Immature natural killer cell (primary cell): ENCODE measurements at places on chromosomes 2 and 18.

DNA sequence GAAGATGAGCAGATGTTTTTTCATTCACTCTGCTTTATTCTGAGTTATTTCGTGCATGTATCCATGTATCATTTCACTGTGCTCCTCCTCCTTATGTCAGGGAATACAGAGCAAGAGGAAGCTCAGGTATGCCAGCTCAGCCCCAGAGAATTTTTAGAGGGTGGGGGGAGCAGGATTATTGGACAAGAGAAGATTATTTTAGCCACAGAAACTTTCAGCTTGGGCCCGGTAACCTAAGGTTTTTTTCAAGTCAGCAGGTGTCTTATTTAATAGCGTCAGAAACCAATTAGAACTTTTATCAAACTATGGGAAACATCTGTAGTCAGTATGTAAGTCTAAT is 232.9 kb upstream of the SIX3 start:
- no peak for DNase-seq

GRCh38 chr2:66830881-66831280 is 396.0 kb downstream of the MEIS1 start:
- no peak for DNase-seq

DNA sequence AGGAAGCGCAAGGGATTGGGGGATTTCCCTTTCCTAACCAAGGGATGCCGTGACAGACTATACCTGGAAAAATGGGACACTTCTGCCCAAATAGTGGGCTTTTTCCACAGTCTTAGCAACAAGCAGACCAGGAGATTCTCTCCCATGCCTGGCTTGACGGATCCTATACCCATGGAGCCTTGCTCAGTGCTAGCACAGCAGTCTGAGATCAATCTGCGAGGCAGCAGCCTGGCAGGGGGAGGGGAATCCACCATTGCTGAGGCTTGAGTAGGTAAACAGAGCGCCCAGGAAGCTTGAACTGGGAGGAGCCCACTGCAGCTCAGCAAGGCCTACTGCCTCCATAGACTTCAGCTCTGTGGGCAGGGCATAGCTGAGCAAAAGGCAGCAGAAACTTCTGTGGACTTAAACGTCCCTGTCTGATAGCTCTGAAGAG is 3.2 kb upstream of the PUS10 start:
- DNase-seq: no peak

GRCh38 chr2:111054791-111055691 is 65.7 kb upstream of the BCL2L11 start:
- DNase-seq: peak; percentile 24

GRCh38 chr2:86703704-86704361 is 16.3 kb upstream of the RMND5A start:
- no peak for DNase-seq

GRCh38 chr2:101737478-101738255 is 40.2 kb downstream of the MAP4K4 start:
- DNase-seq: no peak

- DNase-seq: no peak
Observed at GRCh38 chr2:18119883-18120282, 241.4 kb downstream of the KCNS3 start.

- peak; percentile 88 for DNase-seq
Observed at GRCh38 chr2:241148891-241149674, at the start of gene PASK. TSS of gene PASK (minus strand) at chr2:241149472. CDS start at chr2:241143032, 6,440 bp downstream.

DNA sequence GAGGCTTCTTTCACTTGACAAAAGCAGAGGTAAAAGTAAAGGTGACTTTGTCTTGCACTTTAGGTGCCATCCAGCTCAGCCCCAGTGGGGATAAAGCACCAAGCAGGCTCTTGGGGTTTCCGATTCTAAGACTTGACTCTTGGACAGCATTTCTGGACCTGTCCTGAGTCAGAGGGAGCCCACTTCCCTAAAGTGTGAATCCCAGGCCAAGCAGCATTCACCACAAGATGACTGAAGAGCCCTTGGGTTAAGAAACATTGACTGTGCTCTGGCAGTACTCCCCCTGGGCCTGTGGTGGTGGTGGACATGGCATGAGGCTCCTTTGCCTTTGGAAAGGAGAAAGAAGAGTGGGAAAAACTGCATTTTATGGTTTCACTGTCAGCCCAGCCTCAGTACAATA is 638.0 kb upstream of the VRK2 start:
- no peak for DNase-seq

GRCh38 chr2:159091976-159092375 is 123.5 kb downstream of the TANC1 start:
- DNase-seq: no peak

- no peak for DNase-seq
Observed at GRCh38 chr2:64598226-64598625, 55.5 kb downstream of the SERTAD2 start.

GRCh38 chr2:107393516-107393915 is 433.2 kb upstream of the RGPD4 start:
- DNase-seq: no peak

- DNase-seq: no peak
Observed at GRCh38 chr2:108986916-108987510, 2.0 kb downstream of the EDAR start.

GRCh38 chr2:100291152-100291970 is 30.9 kb downstream of the LONRF2 start:
- no peak for DNase-seq

GRCh38 chr2:117411983-117412382 is 402.5 kb upstream of the DDX18 start:
- DNase-seq: no peak

- DNase-seq: no peak
Observed at GRCh38 chr18:58488041-58488440, 140.8 kb downstream of the ALPK2 start.

GRCh38 chr2:226746196-226746800 is 53.3 kb downstream of the IRS1 start:
- no peak for DNase-seq

GRCh38 chr2:41722668-41723369 is 325.0 kb upstream of the PKDCC start:
- no peak for DNase-seq

- peak; percentile 21 for DNase-seq
Observed at GRCh38 chr2:119659601-119660342, 19.2 kb upstream of the TMEM177 start.

DNA sequence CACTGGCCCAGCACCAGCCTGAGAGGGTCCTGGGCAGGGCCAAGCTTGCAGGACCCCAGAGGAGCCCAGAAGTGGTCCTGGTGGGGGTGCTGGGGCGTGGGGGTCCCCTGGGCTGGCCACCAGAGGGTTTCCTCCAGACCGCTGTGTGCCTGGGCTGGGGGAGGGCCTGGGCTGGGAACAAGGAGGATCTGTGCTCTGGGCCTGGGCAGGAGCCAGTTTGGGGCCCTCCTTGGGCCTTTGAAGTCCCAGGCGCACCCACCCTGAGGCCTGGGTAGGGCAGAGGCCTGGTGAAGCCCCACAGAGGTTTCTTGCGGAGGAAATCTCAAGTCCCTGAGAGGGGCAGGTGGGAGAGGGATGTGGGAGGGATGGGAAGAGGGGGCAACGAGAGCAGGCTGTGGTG is 63.4 kb upstream of the GPC1 start:
- DNase-seq: no peak

GRCh38 chr18:48629730-48630324 is 91.0 kb downstream of the CTIF start:
- no peak for DNase-seq

DNA sequence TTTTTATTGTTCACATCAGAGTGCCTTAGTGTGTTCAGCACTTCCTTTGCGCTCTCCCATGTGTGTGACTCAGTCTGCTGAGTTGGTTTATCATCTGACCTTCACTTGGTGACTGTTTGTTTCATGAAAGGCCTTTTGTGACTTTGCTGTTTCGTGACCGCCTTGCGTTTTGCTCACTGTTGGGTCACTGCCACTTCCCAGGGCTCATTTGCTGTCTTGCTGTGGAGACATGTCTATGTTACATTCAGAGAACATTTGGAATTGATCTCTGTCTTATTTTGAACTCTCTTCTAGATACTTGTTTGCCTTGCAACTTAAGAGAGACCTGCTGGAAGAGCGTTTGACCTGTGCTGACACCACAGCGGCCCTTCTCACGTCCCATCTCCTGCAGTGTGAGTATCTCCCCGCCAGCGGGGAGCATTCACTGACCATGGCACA is 54.7 kb downstream of the FARP2 start:
- DNase-seq: no peak

GRCh38 chr2:163373496-163373895 is 362.3 kb downstream of the FIGN start:
- DNase-seq: no peak

DNA sequence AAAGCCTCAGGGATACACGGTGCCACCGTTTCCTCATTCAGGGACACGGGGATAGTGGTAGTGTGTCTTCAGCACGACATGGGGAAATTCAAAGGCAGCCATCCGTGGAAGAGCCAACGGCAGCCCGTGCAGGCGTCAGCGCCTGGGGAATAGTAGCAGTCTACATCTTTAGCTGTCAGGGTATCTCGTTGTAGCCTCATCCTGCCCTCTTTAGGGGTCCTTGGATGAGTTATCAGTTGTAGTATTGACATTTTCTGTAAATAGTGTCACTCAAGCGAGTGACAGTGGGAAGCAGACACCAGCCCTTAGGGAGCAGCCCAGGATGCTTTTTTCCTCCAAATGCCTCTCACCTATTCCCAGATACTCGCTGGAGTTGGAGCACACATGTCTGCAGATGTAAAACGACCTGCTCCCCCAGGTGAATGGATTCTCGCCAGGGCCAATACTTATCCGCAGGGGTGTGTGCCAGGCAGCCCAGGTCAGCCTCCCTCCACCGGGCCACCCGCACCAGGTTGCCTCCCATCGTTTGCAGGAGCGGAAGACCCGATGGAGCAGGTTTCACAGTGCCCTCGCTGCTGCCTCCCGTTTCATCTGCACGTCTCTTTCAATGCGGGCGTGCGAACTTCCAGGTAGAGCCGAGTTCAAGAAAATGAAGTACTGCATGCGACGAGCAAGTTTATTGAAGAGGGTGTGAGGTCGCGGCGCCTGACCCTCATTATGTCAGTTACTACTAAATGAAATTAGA is 41.0 kb downstream of the AGAP1 start:
- no peak for DNase-seq

GRCh38 chr2:144703852-144704708 is 184.2 kb upstream of the ZEB2 start:
- no peak for DNase-seq

DNA sequence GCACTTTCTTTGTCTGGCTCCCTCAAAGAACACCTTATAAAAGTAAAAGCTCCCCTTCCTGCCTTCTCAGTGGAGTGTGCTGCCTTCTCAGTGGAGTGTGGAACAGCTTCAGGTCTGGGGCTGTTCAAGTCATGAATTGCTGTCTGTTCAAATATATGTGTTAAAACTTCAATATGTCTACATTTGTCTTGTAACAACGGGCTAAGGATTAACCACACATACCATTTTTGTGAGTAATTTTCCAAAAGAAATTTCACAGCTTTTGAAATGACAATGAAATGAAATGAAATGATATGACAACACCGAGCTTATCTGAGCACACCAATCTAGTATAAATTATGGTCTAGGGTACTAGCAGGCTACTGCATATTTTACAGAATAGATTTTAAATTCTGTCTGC is 42.9 kb downstream of the CABYR start:
- no peak for DNase-seq

DNA sequence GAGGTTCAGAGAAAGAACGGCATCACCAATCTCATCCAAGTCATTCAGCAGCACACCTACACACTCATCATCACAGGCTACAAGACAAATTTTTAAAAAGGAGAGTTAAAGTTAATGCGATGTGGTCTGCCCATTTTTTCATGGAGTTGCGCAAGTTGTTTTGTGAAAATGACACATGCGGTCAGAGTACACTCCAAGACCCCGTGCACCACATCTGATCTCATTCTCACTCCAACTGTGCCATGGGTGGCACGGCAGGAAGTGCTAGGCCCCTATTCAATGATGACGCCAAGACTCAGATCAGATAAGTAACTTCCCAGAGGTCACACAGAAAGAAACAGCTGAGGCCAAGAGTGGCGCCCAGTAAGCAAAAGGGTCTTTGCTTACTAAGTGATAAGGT is 119.8 kb downstream of the LAMA1 start:
- DNase-seq: no peak

GRCh38 chr2:1582891-1583341 is 161.4 kb downstream of the PXDN start:
- no peak for DNase-seq

DNA sequence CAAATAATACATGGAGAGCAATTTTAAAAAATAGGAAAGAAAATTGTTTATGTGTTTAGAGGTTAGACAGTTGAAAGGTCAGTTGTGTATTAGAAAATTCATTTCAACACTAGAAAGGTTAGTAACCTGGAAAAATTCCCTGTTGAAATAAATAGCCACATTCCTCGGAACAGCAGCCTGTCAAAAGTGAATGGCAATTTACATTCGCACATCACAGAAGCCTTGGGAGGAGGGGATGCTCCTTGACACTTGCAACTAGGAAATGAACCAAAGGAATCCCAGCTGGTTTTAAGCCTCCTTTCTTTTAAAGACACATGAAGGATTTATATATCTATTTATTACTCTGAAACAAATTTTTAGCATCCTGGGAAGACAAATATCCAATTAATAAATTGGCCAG is 653.5 kb upstream of the LRRTM4 start:
- DNase-seq: no peak

DNA sequence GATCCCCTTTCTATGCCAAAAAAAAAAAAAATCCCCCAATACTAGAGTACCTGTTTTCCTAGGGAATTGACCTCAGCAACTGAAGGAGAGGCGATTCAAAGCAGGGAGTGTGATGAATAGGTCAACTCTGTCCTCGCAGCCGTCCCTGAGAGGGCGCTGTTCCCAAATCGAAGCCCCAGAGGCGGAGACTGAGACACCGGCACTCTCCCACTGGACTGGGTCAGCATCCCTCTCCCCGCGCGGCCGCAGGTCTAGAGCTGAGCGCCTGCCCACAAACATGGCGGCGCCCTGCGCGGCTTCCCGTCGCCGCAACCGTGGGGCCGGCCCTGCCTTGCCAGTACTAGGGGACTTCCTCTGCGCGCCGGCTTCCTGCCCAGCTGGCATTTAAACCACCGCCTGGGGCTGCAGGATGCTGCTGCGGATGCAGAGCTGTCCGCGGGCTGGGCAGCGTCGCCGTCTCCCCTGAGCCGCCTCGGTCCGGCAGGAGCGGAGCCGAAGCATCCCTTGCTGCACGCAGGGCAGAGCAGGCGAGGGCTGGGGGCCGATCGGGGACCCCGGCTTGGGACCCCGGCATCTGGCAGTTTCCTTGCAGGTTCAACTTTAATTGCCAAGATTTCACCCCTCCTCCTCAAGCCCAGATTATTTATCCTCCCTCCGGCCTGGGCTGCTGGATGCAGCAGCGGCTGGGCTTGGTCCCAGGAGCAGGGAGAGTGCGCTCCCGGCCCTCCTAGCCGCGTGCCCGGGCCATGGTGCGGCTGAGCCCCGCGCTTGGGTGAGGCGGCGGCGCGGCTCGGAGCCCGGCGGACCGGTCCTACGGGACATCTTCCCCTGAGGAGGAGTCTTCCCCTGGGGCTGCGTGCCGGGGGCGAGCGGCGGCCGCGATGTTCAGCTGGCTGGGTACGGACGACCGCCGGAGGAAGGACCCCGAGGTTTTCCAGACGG is at the start of gene EHD3:
EHD3 (plus strand) TSS at position 412 of the 942 bp plus-strand sequence; CDS start at position 882, 470 bp downstream.
- peak; percentile 77 for DNase-seq
